Diencephalon (tissue), 1 donor: ENCODE measurements at places on chromosomes 16 and 17. TPM values are rescaled to one million over a fixed set of nuclear protein-coding genes. Genes with fewer than 3 reads are reported as not detected.

HOXB7 gene
- not detected for total RNA-seq

C17orf78 gene
- not detected for total RNA-seq

RNF43 gene
- total RNA-seq = 1.4 TPM

NEUROD2 gene
- total RNA-seq = 0.46 TPM

TNK1 gene
- 1.4 TPM for total RNA-seq

TBC1D26 gene
- 0.23 TPM for total RNA-seq

HOXB1 gene
- total RNA-seq = not detected

ASIC2 gene
- 39.4 TPM for total RNA-seq

SPDYE4 gene
- total RNA-seq = not detected

CD2BP2 gene
- total RNA-seq = 39.9 TPM
